ENCODE measurements at places on chromosomes 2 and 18.

DNA sequence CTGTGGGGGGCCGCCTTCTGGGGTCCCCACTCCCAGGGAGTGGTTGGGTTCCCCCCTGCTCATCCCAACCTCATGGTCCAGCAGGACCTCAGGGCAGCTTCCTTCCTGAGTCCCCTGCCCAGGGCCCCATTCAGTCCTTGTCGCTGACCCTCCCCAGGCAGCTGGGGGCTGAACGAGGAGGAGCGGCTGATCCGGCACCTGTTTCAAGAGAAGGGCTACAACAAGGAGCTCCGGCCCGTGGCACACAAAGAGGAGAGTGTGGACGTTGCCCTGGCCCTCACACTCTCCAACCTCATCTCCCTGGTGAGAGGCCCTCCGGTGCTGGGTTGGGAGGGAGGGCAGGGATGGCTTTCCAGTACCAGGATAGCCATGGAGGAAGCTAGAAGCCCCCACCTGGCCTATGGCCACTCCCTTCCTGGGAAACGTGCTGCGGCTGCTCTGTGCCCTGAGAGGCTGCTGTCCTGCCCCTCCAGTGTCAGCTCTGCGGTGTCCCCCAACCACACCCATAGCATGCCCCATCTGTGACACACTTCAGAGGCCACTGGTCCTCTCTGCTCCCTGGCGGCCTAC lies 497 bp downstream of the CHRND start:
- no peak for DNase-seq

- no peak for DNase-seq
Measured at GRCh38 chr2:217937446-217937845, 65.3 kb downstream of the TNS1 start.

- DNase-seq, result no peak
Measured at GRCh38 chr2:221285148-221285547, 287.0 kb downstream of the EPHA4 start.

GRCh38 chr2:101699755-101700461 lies 2.4 kb downstream of the MAP4K4 start:
- no peak for DNase-seq

- DNase-seq, result no peak
Measured at GRCh38 chr2:105544591-105545377, 145.9 kb upstream of the FHL2 start.
